ENCODE measurements at places on chromosomes 1 and 21.
A peak's percentile ranks its signal among the peaks of the same experiment; 100 is the strongest.

DNA sequence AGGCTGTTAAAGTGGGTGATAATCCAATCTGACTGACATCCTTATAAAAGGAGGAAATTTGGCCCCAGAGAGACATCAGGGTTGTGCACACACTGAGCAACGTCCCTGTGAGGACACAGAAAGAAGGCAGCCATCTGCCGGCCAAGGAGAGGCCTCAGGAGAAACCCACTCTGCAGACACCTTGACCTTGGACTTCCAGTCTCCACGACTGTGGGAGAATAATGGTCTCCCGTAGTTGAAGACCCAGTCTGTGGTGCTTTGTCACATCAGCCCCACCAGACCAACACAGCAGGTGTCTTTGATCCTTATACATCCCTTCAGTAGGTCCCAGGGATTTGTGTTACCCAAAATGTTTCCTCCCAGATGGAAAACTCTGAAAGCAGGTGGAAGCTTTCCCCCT is 4.2 kb upstream of the DNAJC28 start:
- DNase-seq = no peak

DNA sequence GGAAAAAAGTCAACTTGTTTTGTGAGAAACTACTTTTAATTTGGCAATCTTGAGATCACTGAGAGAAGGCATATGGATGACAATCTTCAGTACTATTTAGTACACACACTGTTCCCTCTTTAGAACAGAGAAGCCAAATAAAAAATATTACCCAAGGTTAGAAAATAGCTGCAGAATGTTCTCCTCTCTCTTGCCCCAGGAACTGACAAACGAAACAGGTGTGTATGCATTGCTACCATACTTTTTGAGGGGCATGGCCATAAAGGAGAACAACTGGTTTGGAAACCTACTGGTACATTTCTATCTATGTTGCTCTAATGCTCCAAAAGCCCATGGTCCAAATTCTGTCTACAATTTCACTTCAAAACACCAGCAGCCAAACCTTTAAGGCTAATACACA is 5.7 kb downstream of the TOR1AIP2 start:
- DNase-seq = no peak

- DNase-seq = no peak
Observed at GRCh38 chr1:119782631-119783325, 14.1 kb upstream of the HMGCS2 start.

DNA sequence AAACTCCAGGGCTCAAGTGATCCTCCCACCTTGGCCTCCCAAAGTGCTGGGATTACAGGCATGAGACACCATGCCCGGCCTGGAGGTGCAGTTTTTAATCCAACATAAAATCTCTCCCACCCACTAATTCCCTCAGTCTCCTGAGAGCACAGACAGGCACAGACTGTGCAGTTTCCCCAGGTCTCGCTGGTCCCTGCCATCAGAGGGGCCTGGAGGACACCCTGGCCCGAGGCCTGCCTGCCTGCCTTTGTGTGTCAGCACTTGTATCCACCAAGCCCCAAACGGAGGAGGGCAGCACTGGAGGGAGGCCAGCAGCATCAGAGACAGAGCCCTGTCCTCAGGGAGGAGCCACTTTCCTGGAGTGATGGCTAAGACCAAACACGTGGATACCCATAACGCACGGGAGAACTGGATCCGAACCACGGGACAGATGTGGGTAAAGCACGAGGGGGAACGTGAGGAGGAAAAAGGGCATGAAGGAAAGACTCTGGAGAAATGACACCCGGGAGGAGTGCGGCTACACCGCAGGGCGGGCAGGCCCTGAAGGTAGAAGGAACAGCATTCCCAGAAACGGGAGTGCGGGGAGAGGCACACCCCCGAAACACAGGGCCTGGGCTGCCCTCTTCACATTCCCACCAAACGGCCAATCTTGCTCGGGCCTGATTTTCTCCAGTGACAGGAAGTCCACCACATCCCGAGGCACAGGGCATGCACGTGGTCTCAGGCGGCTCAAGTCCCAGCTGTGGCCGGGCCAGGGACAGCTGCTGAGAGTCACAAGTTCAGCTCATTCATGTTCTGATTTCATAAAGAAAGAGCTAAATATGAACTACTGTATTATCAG is 29.7 kb downstream of the NPHP4 start:
- no peak for DNase-seq

- DNase-seq = no peak
Observed at GRCh38 chr1:204217648-204218000, 3.8 kb upstream of the GOLT1A start.

DNA sequence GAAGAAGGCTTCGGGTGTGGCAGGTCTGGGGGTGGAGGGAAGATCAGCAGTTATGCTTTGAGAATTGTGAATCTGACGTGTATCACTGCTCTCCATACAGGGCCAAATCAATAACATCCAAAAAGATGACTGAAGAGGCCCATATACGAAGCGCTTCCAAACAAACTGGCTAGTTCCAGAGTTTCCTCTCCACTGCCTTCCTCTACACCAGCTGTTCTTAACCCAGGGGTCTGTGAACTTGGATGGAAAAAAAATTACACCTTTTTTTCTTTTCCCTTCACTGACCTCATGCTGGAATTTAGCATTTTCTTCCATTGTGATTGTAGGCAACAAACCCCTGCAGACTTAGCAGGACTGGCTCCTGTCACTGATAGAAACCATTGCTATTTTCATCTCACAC is 77.1 kb upstream of the NBL1 start:
- DNase-seq = no peak

DNA sequence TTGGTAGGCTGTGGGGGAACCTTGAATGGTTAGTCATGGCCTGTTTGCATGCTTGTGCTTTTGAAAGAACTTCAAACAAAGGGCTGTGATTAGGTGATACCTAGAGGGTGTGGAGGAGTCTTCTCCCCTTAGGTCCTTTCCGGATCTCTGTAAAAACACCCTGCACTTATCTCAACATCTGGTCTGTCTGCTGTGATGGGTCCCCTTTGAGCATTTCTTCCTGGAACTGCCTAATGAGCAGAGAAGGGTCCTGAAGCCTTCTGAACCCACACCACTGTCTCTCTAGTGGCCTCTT is 59.6 kb downstream of the HUNK start:
- no peak for DNase-seq

DNA sequence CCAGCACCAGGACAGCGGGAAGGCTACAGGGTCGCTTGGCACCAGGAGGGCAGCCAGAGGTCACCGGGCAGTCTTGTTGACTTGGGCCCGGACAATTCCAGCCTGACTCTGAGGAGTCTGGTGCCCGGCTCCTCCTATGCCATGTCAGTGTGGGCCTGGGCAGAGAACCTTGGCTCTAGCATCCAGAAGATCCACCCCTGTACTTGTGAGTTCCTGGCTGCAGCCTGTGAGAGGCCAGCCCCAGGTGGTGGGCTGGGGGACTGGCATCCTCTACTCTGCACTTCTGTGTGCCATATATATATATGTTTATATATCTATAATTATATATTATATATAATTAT is 11.6 kb upstream of the PTPN7 start:
- DNase-seq = no peak

- peak; percentile 26 for DNase-seq
Observed at GRCh38 chr1:236524142-236524894, 536 bp downstream of the LGALS8 start.

- DNase-seq = no peak
Observed at GRCh38 chr1:169150641-169151337, 44.3 kb downstream of the ATP1B1 start.

GRCh38 chr1:30511106-30511505 is 212.3 kb downstream of the MATN1 start:
- DNase-seq = no peak

- DNase-seq = no peak
Observed at GRCh38 chr1:110548381-110548780, 29.4 kb upstream of the KCNA10 start.

DNA sequence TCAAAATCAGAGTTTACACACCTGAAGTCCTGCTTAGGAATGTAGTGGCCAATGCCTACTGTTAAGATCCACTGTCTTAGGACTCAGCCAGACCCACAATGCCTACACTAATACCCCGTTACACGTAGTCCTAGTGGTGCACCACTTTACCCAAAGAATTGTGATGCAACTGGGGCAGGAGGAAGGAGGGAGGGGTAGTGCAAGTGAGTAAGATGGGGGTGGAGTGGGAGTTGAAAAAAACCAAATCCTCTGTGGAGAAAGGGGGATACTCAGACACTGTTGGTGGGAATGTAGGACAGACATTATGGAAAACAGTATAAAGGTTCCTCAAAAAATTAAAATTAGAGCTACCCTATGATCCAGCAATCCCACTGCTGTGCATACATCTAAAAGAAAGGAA is 19.5 kb downstream of the GLIS1 start:
- no peak for DNase-seq

- no peak for DNase-seq
Observed at GRCh38 chr1:114524944-114525343, 13.9 kb upstream of the TRIM33 start.

- DNase-seq = no peak
Observed at GRCh38 chr21:45308194-45309068, 20.7 kb upstream of the POFUT2 start.

DNA sequence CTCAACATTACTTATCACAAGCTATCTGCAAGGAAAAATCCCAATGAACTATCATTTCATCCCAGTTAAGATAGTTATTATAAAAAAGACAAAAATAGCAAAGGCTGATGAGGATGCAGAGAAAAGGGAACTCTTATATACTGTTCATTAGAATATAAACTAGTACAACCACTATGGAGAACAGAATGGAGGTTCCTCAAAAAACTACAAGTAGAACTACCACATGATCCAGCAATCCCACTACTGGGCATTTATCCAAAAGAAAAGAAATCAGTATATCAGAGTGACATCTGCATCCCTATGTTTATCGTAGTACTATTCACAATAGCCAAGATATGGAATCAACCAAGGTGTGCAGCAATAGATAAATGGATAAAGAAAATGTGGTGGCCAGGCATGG is 4.9 kb upstream of the C1orf185 start:
- no peak for DNase-seq

GRCh38 chr1:58874757-58875755 is 91.2 kb upstream of the JUN start:
- no peak for DNase-seq

DNA sequence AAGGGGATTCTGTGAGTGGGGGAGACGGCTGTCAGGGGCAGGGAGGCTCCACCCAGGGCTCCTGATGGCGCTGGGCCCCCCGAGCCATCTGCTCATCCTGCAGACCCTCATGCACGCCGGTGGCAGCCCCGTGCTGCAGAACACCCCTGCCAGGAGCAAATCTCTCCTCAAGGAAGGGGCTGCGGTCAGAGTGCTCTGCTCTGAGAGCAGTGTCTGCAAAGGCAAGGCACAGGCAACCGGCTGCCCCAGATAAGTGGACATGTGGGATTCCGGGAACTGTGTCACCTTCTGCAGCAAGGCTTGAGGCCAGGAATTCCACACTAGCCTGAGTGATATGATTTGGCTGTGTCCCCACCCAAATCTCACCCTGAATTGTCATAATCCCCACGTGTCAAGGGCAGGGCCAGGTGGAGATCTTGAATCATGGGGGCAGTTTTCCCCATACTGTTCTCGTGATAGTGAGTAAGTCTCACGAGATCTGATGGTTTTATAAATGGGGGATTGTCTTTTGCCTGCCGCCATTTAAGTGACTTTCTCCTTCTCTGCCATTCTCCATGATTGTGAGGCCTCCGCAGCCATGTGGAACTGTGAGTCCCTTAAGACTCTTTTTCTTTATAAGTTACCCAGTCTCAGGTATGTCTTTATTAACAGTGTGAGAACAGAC is 101.0 kb downstream of the PDE9A start:
- no peak for DNase-seq

DNA sequence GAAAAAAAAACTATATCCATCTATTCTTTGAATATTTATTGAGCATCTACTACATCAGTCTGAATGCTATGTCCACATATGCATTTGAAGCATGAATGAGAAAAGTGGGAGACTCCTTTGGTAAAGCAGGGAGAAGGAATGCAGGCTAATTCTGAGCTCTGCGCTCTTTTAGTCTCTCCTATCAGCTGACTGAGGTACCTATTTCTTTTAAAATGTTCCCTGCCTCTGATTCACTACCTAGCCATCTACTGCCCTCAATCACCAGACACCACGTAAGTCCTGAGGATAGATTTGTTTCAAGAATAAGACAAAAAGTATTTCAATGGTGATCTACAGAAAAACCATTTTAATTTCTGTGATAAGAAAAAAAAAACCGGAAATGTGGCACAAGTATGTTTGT is 3.8 kb upstream of the RGS13 start:
- no peak for DNase-seq

DNA sequence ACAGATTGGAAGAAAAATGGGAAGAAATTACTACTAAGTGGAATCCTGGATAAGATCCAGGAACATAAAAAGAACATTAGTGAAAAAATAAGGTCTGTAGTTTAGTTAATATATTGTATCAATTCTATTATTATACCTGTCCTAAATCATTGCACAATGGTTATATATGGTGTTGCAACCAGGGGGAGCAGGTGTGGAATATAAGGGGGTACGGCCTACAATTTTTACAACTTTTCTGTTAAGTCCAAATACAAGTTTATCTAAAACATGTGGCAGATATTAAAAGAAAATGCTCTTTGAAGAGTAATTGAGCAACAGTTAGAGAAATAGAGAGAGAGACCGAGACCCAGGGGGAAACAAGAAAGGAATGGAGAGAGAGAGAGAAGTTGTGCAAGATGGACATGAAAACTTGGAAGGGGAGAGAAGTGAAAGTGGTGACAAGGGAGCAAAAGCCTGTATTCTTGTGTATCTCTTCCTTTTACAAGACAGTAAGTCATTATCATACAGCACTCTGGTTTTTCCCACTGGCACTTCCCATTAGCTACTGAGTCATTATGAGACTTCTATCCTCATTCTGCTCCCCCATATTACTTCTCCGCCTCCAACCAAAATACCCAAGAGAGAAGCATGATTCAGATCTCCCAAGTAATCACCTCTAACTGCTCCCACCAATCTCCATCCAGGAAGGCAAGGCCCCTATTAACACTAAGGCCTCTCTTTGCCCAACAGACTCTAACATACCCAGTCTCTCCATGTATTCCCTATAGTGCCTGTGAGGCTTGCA is 22.3 kb upstream of the TRAF3IP3 start:
- DNase-seq = no peak

- no peak for DNase-seq
Observed at GRCh38 chr1:48031676-48032075, 34.5 kb upstream of the TRABD2B start.

DNA sequence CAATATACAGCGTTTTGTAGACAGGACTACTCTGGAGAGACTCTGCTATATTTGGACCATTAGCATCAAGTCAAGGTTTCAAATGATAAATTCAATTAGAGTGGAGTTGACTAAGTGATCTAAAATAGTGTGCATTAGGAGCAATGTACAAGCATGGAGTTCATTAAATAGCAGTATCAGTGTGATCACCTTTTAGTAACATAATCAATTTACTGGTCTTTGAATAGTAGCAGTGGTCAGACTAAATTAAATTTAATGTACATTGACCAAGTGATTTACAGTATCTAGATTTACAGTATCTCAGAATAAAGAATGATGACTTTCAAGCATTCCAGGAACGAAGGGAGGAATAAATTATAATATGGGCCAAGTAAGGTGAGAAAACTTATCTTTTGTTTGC is 489.6 kb upstream of the ADGRL4 start:
- no peak for DNase-seq

DNA sequence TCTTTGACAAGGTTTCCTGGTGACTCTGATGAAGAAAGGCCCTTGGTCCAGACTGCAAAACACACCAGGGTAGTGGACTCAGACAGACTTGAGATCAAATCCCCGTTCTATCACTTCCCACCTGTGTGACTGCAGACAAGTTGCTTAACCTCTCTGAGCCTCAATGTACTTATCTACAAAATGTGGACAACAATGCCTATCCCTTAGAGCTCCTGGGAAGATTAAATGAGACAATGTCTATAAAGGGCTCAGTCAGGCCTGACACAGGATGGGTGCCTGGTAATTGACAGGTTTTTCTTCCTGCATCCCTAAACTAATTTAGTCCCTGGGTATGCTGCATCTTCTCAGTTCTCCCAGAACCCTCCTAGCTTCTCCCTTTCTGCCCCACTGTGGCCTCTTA is 37.9 kb upstream of the ZBTB40 start:
- DNase-seq = no peak
